ENCODE measurements at places on chromosomes 16 and 17. TPM values are rescaled to one million over a fixed set of nuclear protein-coding genes. Genes with fewer than 3 reads are reported as not detected.

- no peak for DNase-seq
- H3K4me3 ChIP-seq, result no peak overlapping the region
- no peak overlapping the region for H3K27ac ChIP-seq
- H3K36me3 ChIP-seq, result no peaks in the 10 kb centered on the region
- H3K4me1 ChIP-seq, result no peaks in the 10 kb centered on the region
Measured at GRCh38 chr16:4780235-4780634, 7.9 kb downstream of the SEPTIN12 start.

GRCh38 chr17:45679426-45679825 is 104.7 kb upstream of the CRHR1 start:
- no peaks in the 10 kb centered on the region for H3K27me3 ChIP-seq
- H3K4me3 ChIP-seq, result no peak overlapping the region
- no peaks in the 10 kb centered on the region for H3K36me3 ChIP-seq
- no peak overlapping the region for H3K27ac ChIP-seq
- DNase-seq, result no peak
- no peaks in the 10 kb centered on the region for H3K4me1 ChIP-seq

YPEL2 gene
- 47.0 TPM for total RNA-seq

- no peak overlapping the region for H3K27ac ChIP-seq
- peaks cover 56% of the 10 kb centered on the region for H3K4me1 ChIP-seq
- H3K4me3 ChIP-seq, result no peak overlapping the region
- no peaks in the 10 kb centered on the region for H3K36me3 ChIP-seq
- DNase-seq, result peak; percentile 30
Measured at GRCh38 chr16:49696414-49697101, 159.4 kb downstream of the ZNF423 start.
